IMR-90 (cell line): ENCODE measurements at places on chromosomes 3 and 15.

GRCh38 chr15:62249501-62249900 is 84.4 kb upstream of the C2CD4B start:
- no peaks in the 10 kb centered on the region for H3K4me1 ChIP-seq
- H3K27me3 ChIP-seq = peaks cover 29% of the 10 kb centered on the region
- no peaks in the 10 kb centered on the region for H3K36me3 ChIP-seq
- DNase-seq = no peak
- H3K4me3 ChIP-seq = no peak overlapping the region

DNA sequence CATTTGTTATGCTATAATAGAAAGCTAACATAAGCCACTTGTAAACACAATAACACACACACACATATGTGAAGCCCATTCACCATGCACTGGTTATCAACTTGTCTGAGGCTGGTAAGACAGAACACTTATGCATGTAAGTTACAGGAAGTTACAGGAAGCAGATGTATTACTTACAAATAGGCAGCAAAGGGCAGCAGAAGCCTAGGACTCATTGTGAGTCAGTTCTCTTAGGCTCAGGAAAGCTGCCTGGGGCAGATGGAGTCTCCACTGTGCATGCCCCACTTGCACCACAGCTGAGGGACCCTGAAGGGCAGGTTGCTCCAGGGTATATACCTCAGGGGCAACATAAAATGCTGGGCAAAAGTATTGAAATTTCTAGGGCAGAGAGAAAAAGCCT is 748.8 kb upstream of the CCDC54 start:
- no peak overlapping the region for H3K4me3 ChIP-seq
- DNase-seq = peak; percentile 78
- H3K27ac ChIP-seq = no peak overlapping the region

DNA sequence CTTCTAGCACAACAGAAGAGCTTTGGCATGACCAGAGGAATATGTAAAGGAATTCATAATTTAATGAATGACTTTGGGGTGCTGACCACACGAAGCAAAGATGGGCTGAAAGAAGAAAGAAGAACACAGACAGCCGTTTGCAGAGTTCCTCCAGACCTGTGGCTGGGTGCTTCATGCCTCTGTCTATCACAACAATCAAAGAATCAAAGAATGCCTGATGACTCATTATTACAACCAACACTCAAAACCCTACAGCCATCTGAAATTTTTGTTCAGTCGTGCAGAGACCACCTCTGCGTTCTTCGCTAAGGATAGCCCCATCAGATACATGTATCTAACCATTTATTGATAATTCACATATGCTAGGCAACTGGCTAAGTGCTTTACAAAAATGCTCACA is 129.0 kb upstream of the PRICKLE2 start:
- no peaks in the 10 kb centered on the region for H3K36me3 ChIP-seq
- peak; percentile 47 for DNase-seq
- H3K27ac ChIP-seq = peak overlapping the region; percentile 56

DNA sequence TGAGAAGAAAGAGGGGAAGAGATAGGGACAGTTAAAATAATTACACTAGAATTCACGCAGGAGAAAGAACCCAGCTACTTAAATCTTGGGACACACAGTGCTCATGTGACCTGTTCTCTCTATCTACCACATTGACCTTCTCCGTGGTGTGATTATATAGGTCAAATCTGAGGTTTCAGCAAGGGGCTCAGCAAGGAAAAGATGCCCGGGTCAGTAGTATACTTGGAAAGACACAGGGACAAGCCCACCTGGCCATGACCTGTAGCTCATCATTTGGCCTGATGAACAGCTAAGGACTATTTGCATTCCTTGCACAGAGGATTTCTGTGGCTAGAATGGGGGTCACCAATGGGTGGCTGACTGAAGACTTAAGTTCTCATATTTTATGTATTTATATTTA is 71.9 kb downstream of the SSR3 start:
- H3K4me1 ChIP-seq = peaks cover 4% of the 10 kb centered on the region; the same call in 1 of the 2 replicates
- no peak overlapping the region for H3K4me3 ChIP-seq
- H3K36me3 ChIP-seq = no peaks in the 10 kb centered on the region
- DNase-seq = no peak
- no peak overlapping the region for H3K27ac ChIP-seq
- no peaks in the 10 kb centered on the region; the same call in 1 of the 2 replicates for H3K27me3 ChIP-seq

DNA sequence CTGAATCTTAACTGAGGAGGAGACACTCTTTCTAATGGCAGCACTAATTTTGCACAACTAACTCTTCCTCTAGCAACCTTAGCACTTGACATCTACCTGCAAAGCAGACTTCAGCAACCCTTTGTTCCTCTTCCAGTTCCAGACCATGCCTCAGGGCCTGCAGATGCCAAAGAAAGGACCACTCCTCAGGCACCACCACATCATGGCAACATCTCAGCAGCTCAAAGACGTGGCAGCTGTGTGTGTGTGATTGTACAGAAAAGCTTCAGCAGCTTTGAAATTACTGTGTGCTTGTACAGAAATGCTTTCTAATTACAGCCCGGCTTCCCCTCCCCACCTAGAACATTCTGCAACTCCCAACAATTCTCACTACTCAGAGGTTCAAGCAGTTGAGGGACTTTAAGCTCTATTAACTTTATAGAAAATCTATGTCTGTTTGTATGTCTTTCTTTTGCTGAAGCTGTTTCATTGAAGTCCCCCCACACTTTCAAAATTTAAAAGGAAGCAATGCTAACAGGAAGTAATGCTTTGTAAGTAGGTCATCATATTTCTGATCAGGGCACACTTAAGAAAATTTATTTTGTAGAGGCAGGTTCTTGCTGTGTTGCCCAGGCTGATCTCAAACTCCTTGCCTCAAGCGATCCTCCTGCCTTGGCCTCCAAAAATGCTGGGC is 115.2 kb downstream of the CD47 start:
- H3K27me3 ChIP-seq = peaks cover 16% of the 10 kb centered on the region
- DNase-seq = no peak
- no peaks in the 10 kb centered on the region for H3K36me3 ChIP-seq
- no peak overlapping the region for H3K4me3 ChIP-seq

GRCh38 chr3:155502630-155503029 is 209.1 kb upstream of the STRIT1 start:
- H3K27me3 ChIP-seq = no peaks in the 10 kb centered on the region
- H3K27ac ChIP-seq = no peak overlapping the region
- no peaks in the 10 kb centered on the region for H3K4me1 ChIP-seq
- H3K36me3 ChIP-seq = no peaks in the 10 kb centered on the region

DNA sequence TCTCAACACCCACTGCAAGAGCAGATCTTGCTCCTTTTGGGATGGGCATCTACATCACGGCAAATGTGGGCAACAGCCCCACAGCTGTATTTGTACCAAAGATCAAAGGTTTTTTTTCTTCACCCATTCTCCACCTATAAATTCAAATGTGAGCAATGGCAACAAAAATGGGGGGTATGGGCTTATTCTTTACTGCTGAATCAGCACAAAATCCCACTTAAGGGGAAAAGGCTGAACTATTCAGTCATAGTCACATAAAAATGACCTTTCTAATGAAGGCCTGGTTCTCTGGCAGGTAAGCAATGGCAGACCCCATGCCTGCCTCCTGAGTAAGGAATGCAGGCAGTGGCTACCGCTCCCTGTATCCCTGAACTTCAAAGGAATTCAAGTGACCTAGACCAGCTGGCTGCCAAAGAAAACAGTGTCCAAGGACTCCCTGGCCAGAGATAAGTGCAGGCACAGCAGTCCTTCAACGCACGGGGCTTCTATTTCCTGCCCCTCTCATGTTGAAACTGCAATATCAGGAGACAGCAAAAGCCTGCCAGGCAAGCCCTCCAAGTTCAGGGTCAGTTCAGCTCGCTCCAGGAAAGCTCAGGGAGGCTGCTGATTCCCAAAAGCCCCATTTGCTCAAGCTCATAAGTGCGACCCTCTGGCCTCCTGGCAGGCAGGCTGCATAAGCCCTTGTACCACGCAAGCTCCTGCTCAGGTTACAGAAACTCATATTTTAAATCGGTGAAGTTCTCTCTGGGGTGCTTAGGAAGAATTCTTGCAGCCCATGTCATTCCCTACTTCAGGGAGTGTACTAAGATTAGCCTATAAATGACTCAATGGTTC is 134.1 kb downstream of the PDZRN3 start:
- no peaks in the 10 kb centered on the region for H3K36me3 ChIP-seq
- no peaks in the 10 kb centered on the region for H3K27me3 ChIP-seq
- H3K27ac ChIP-seq = no peak overlapping the region
- peak; percentile 70 for DNase-seq

DNA sequence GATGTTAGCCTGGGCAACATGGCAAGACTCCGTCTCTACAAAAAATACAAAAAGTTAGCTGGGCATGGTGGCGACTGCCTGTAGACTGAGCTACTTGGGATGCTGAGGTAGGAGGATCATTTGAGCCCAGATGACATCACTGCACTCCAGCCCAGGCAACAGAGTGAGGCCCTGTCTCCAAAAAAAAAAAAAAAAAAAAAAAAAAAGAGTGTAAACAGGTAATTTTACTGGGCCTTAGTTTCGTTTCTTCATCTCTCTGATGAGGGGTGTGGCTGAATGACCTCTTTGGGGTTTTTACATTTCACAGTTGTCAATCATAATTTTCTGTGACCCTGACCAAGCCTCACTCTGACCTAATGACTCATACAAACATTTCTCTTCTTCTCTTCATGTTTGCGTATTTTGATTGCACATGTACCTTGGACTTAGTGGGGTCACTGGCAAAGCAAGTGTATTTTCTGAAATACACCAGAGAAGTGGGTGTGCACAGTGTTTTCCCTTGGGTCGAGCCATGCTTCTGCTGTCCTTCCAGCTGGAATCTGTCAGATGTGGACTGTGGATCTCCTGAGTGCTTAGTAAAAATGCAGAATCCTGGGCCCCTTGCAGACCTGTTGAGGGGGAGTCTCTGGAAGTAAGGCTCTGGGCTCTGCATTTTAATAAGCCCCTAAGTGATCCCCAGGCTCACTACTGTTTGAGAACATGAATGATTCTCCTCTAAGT is 140.5 kb downstream of the FNDC3B start:
- DNase-seq = no peak
- peaks cover 21% of the 10 kb centered on the region for H3K4me1 ChIP-seq
- peaks cover 1% of the 10 kb centered on the region; the same call in 1 of the 2 replicates for H3K36me3 ChIP-seq
- no peak overlapping the region for H3K4me3 ChIP-seq
- no peak overlapping the region for H3K27ac ChIP-seq
- H3K27me3 ChIP-seq = no peaks in the 10 kb centered on the region
